ENCODE measurements at places on chromosomes 4 and X. TPM values are rescaled to one million over a fixed set of nuclear protein-coding genes. Genes with fewer than 3 reads are reported as not detected.

GRCh38 chrX:9845578-9845952 is 59.3 kb downstream of the SHROOM2 start:
- H3K27ac ChIP-seq = peak overlapping the region; percentile 84
- DNase-seq = no peak
- H3K4me3 ChIP-seq = no peak overlapping the region
- H3K4me1 ChIP-seq = peaks cover 42% of the 10 kb centered on the region
- no peaks in the 10 kb centered on the region for H3K27me3 ChIP-seq
- H3K36me3 ChIP-seq = no peaks in the 10 kb centered on the region

- no peak for DNase-seq
- no peak overlapping the region for H3K27ac ChIP-seq
- no peak overlapping the region for H3K4me3 ChIP-seq
- no peaks in the 10 kb centered on the region for H3K36me3 ChIP-seq
- no peaks in the 10 kb centered on the region for H3K27me3 ChIP-seq
These were observed 357.2 kb upstream of the GATB start for GRCh38 chr4:152117933-152118507.

DNA sequence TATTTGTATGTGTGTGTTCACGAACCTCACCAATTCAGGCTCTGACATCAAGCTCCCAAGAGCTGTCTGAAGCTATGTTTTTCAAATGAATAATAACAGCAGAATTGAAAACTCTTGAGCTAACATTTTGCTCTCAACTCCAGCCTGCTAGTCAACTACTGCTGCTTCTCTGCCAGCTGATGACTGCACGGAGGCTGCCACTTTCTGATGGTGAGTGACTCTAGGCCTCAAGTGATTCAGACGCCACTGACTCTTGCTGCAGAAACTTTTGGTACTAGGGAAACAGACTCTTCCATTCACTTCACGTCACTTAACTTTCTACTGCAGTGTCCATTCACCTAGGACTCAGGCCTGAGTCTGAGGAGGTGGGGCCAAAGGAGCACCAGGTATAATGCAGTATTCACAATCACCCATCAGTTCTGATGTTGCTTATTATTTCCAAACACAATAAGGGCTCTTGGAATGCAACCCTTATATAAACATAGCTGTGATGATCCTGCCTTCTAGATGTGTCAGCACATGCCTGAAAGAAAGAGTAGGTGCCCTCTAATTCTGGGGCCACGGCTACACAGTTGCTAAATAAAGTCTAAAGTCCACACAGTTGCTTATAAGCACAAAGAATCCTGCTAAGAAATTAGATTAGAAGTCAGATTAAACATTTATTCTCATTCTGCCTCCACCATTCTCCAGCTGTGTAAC is 16.0 kb downstream of the PRDM8 start:
- no peak for DNase-seq
- H3K4me3 ChIP-seq = no peak overlapping the region
- no peaks in the 10 kb centered on the region for H3K36me3 ChIP-seq
- H3K4me1 ChIP-seq = peaks cover 9% of the 10 kb centered on the region

GRCh38 chr4:2365054-2365912 is 53.2 kb downstream of the ZFYVE28 start:
- H3K4me1 ChIP-seq = peaks cover 2% of the 10 kb centered on the region
- H3K27ac ChIP-seq = no peak overlapping the region
- no peak for DNase-seq
- H3K36me3 ChIP-seq = no peaks in the 10 kb centered on the region
- no peak overlapping the region for H3K4me3 ChIP-seq

GRCh38 chr4:7973545-7973981 is 33.9 kb upstream of the AFAP1 start:
- no peaks in the 10 kb centered on the region for H3K27me3 ChIP-seq
- H3K4me1 ChIP-seq = peaks cover 52% of the 10 kb centered on the region
- H3K36me3 ChIP-seq = no peaks in the 10 kb centered on the region
- peak overlapping the region; percentile 67 for H3K27ac ChIP-seq

GRCh38 chrX:9340598-9341290 is 124.1 kb upstream of the TBL1X start:
- H3K27me3 ChIP-seq = no peaks in the 10 kb centered on the region
- no peak for DNase-seq
- H3K27ac ChIP-seq = peak overlapping the region; percentile 94
- peaks cover 27% of the 10 kb centered on the region for H3K4me1 ChIP-seq
- H3K4me3 ChIP-seq = peak overlapping the region; percentile 18

GRCh38 chr4:10587296-10587695 is 97.3 kb downstream of the CLNK start:
- DNase-seq = no peak
- no peaks in the 10 kb centered on the region for H3K36me3 ChIP-seq
- H3K4me3 ChIP-seq = no peak overlapping the region
- no peak overlapping the region for H3K27ac ChIP-seq
- peaks cover 41% of the 10 kb centered on the region for H3K4me1 ChIP-seq
- H3K27me3 ChIP-seq = peaks cover 7% of the 10 kb centered on the region

DNA sequence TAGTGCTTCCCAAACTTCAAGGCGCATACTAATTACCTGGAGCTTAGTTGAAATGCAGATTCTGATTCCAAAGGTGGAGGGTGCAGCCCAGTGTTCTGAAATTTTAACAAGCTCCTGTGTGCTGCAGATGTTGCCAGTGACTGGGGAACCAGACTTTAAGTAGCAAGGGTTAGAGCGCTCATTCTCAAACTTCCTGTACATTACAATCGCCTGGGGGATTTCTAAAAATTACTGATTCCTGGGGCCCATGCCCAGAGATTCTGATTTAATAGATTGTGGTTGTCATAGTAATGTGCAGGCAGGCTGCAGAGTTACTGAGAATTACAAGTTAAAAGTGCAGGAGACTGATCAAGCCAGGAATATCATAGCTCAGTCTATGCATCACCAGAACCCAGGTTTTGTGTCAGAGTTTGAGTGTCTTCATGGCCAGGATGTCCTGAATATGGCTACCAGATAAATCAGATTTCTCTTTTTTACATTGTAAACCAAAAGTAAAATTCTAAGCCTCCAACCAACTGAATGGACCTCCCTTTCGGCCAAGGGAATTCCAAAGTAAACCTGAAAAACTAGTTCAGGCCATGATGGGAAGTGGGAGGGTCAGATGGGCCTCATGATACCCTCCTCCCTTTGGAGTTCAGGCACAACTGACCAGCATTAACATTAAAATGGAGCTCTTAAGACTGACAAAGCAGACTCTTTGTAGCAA is 121.6 kb downstream of the ATXN3L start:
- DNase-seq = no peak
- no peaks in the 10 kb centered on the region for H3K27me3 ChIP-seq
- no peak overlapping the region for H3K4me3 ChIP-seq
- no peaks in the 10 kb centered on the region for H3K36me3 ChIP-seq

DNA sequence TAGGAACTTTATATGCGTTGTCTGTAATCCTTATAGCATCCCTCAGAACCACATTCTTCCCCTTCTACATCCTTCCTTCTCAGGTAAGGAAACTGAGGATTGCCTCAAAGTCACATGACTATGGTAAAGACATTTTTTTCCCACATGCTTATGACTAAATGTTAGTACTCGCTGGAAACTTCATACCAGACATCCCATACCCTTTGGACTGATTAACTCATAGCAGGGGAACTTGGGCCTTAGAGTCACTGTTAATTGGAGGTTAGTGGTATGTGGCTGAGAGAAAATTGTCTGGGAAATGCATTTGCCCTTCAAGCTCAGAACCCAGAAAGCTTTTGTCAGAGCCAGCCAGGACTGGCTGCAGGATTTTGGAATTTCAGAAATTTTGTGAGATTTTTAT is 155.0 kb downstream of the RELL1 start:
- H3K27ac ChIP-seq = peak overlapping the region; percentile 62
- no peak for DNase-seq
- no peaks in the 10 kb centered on the region for H3K36me3 ChIP-seq

Gene EPHA5
- total RNA-seq = 0.75 TPM

Gene BEX1
- 12.2 TPM for total RNA-seq

DNA sequence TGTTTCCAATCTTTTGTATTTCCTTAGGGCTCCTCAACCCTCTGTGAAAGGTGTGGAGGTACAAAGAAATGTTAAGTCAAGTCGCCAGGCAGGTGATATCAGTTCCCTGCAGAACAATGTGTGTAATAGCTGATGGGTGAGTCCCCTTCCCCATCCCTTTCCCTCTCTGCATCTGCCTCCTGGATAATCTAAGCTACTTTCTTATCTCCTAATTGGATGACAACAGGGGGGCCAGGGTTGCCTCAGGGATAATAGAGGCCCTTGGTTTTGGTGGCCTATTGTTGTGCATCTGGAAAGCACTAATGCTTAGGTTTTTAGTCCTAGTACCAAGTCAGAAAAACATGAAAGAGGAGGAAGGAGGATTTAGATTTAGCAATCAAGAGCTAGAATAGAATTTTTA is 29.1 kb downstream of the MAGED1 start:
- peaks cover 5% of the 10 kb centered on the region for H3K27me3 ChIP-seq
- no peak for DNase-seq
- H3K36me3 ChIP-seq = no peaks in the 10 kb centered on the region

Gene CYTL1
- 13.9 TPM for total RNA-seq

- H3K27ac ChIP-seq = no peak overlapping the region
- no peaks in the 10 kb centered on the region for H3K27me3 ChIP-seq
- H3K36me3 ChIP-seq = no peaks in the 10 kb centered on the region
- H3K4me1 ChIP-seq = peaks cover 6% of the 10 kb centered on the region
- no peak overlapping the region for H3K4me3 ChIP-seq
These were observed 46.4 kb upstream of the UGT2B7 start for GRCh38 chr4:69049860-69050259.

DNA sequence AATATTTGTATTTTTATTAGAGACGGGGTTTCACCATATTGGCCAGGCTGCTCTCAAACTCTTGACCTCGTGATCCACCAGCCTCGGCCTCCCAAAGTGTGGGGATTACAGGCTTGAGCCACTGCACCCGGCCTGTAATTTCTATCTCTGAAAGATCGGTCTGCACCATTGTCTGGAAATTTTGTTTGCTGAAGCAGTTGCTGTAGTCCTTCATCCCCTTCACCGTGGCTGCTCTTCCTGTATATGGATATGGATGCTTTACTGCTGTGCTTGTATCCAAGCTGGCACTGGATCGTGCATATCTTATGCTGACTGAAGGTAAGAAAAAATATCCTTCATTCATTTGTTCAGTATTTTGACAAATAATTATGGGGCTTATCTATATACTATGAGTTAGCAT is 338.4 kb upstream of the GNPDA2 start:
- H3K36me3 ChIP-seq = no peaks in the 10 kb centered on the region
- DNase-seq = no peak
- H3K4me1 ChIP-seq = peaks cover 2% of the 10 kb centered on the region
- H3K27ac ChIP-seq = no peak overlapping the region
- H3K4me3 ChIP-seq = no peak overlapping the region

Gene TLL1
- 1.5 TPM for total RNA-seq

GRCh38 chr4:20195071-20195885 is 56.4 kb upstream of the SLIT2 start:
- no peak overlapping the region for H3K27ac ChIP-seq
- H3K4me3 ChIP-seq = no peak overlapping the region
- DNase-seq = no peak
- no peaks in the 10 kb centered on the region for H3K36me3 ChIP-seq

Gene PPP1R2C
- total RNA-seq = not detected

DNA sequence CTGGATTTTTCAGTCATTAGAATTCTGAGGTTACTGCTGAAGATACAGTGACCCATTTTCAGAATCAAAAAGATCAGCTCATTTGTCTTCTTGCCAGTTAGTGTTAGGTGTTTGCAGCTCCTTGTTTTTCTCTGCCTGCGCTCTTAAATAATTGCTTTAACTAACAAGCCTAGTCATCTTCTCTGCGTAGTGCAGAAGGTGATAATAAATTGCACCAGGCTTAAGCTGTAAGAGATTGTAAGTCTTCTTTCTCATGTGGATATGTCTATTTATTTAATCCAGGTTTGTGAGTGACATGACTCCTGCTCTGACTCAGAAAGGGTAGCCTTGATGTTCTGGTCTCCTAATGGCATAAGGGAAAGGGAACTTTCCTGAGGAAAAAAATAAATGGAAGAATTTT is 167.2 kb downstream of the CEP135 start:
- peaks cover 8% of the 10 kb centered on the region for H3K4me1 ChIP-seq
- no peak for DNase-seq
- no peaks in the 10 kb centered on the region for H3K36me3 ChIP-seq
- H3K27me3 ChIP-seq = no peaks in the 10 kb centered on the region
- no peak overlapping the region for H3K4me3 ChIP-seq

Gene FAM47E
- total RNA-seq = 1.2 TPM

Gene IQCM
- 0.94 TPM for total RNA-seq

- no peak overlapping the region for H3K27ac ChIP-seq
- peaks cover 13% of the 10 kb centered on the region for H3K27me3 ChIP-seq
- H3K4me1 ChIP-seq = no peaks in the 10 kb centered on the region
- no peaks in the 10 kb centered on the region for H3K36me3 ChIP-seq
- no peak overlapping the region for H3K4me3 ChIP-seq
These were observed 26.9 kb upstream of the BEX4 start for GRCh38 chrX:103187953-103188475.

Gene CXCR3
- total RNA-seq = not detected

Gene KLF3
- 60.9 TPM for total RNA-seq

GRCh38 chr4:151284534-151285245 is 7.7 kb downstream of the PRSS48 start:
- H3K4me3 ChIP-seq = no peak overlapping the region
- no peak overlapping the region for H3K27ac ChIP-seq
- no peaks in the 10 kb centered on the region for H3K27me3 ChIP-seq
- no peak for DNase-seq

- H3K27me3 ChIP-seq = no peaks in the 10 kb centered on the region
- peaks cover 2% of the 10 kb centered on the region for H3K4me1 ChIP-seq
- no peaks in the 10 kb centered on the region for H3K36me3 ChIP-seq
- H3K27ac ChIP-seq = no peak overlapping the region
- DNase-seq = no peak
- no peak overlapping the region for H3K4me3 ChIP-seq
These were observed 3.4 kb downstream of the TEX13B start for GRCh38 chrX:107978707-107979307.

- no peak for DNase-seq
- peak overlapping the region; percentile 91 for H3K27ac ChIP-seq
- H3K36me3 ChIP-seq = no peaks in the 10 kb centered on the region
- no peak overlapping the region for H3K4me3 ChIP-seq
- peaks cover 13% of the 10 kb centered on the region for H3K4me1 ChIP-seq
These were observed 320.5 kb upstream of the TET2 start for GRCh38 chr4:104826171-104826570.

Gene CNKSR2
- total RNA-seq = 11.2 TPM

Gene TSC22D3
- 37.0 TPM for total RNA-seq

DNA sequence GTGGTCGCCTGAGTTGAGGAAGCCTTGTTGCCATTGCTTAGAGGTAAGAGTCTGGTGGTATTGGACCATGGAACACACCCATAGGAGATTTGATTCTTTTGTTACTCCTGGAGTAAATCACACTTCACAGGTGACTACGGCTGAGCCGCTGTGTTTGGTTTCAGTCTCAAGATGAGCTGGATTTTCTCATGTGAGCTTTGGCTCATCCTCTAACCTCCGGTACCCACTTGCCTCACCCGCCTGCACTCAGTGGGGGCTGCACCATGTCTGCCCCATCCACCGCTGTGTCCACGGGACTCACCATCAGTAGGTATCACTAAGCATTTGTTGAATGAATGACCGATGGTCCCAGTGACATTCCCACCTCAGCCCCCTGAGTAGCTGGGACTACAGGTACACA is 52.7 kb downstream of the HTT-AS start:
- H3K4me1 ChIP-seq = no peaks in the 10 kb centered on the region
- no peak for DNase-seq
- H3K27ac ChIP-seq = no peak overlapping the region

Gene SPARCL1
- total RNA-seq = 6.6 TPM

Gene LRRC66
- total RNA-seq = 0.44 TPM

Gene PRRG3
- total RNA-seq = 1.9 TPM

Data from mesothelial cell of epicardium (in vitro differentiated cells).